ENCODE measurements at places on chromosomes 2 and 18.

GRCh38 chr2:170715062-170715931 is at the start of gene SP5:
TSS of gene SP5 (plus strand) at chr2:170715337. CDS start at chr2:170715513, 176 bp downstream.
- peak; percentile 13 for DNase-seq

DNA sequence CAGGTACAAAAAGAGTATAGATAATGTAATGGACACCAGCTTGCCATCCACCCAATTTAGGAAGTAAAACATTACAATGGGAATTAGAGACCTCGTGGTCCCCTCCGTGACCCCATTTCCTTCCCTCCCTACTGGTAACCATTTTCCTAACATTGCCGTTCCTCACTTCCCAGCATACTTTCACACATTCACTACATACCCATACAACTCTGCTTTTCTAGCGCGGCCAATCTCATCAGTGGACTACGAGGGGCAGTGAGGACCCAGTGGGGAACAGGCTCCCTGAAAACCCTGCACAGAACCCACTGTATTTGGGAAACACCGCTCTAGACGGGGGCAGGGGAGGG is 1.1 kb downstream of the ENOSF1 start:
- DNase-seq, result no peak

- DNase-seq, result no peak
Measured at GRCh38 chr18:59470561-59471121, 111.6 kb upstream of the LMAN1 start.

- no peak for DNase-seq
Measured at GRCh38 chr2:16243411-16243996, 303.2 kb downstream of the MYCN start.

DNA sequence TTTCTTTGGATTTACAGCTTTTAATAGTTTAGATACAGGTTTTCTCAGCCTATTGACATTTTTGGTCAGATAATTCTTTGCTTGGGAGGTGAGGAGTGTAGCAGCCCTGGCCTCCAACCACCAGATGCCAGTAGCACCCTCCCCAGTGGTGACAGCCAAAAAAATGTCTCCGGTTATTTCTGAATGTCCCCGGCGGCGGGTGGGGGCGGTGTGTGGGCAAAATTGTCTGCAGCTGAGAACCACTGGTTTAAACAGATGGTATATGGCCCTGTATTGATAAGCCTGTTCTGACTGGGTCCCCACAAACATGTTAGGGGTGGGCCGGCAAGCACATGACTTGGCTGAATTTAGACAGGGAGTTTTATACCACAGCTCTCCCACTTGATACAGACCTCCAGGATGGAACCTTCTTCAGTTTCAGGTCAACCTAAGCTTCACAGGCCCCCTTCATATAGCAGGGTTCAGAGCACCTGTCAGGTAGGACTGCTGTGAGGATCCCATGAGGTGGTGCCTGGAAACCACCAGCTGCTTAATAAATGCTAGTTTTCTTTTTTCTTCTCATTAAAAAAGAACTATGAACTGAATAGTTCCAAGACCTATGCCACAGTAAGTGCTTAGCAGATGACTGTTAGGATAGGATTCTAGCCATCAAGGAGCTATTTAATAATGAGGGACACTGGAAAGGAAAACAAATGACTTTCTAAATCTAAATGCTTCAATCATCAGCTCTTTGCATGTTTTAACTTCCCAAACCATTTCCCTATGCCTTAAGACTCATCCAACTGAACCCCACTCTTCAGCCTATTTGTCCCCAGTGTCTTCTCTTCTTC is 18.1 kb downstream of the LPIN2 start:
- peak; percentile 58 for DNase-seq
